ENCODE measurements at places on chromosomes 13 and 19.
A peak's percentile ranks its signal among the peaks of the same experiment; 100 is the strongest.

- DNase-seq, result no peak
Measured at GRCh38 chr13:91701975-91702374, 303.6 kb downstream of the GPC5 start.

- DNase-seq, result no peak
Measured at GRCh38 chr13:112985803-112986408, 16.9 kb downstream of the MCF2L start.

- no peak for DNase-seq
Measured at GRCh38 chr13:77118134-77118533, 91.2 kb upstream of the FBXL3 start.

DNA sequence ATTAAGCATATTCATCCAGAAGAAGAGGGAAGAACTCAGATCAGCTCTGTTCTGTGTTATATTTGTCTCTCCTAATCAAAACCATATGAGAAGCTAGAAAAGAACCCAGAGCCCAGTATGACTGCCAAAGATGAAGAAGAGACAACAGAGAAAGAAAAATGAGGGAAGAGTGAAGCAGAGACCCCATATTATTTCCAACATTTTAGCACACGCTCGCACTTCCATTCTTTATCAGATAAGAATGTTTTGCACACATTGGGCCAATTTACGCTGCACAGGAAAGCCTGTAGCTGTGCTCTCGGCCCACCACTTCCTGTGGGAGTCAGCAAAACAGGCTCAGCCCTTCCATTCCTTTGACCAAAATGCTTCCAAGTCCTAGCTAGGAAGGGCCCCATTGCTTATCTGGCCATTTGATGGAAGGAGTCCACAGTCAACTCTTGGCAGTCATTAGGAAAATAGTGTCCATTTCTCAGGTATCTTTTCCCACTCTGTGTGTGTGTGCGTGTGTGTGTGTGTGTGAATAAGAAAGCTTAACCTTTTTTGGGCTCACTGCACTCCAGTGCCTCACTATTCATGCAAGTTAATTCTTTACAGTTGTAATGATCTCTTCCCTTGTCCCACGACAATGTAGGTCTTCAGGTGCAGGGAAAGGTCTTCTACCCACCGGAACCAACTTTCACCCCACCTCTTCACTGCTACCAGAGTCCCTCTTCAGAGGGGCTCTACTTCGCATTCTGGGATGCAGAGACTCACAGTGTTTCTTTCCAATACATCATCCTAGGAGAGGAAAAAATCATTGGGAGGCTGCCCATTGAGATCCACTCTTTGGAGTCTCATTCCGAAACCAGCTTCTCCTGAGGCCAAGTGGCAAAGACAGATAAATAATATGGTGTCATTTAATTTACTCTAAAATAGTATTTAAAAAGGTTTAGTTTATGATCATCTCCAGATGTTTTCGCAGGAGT is 237.5 kb downstream of the COG6 start:
- DNase-seq, result no peak

GRCh38 chr19:7674010-7675005 is 2.6 kb upstream of the MCEMP1 start:
- DNase-seq, result peak; percentile 50

DNA sequence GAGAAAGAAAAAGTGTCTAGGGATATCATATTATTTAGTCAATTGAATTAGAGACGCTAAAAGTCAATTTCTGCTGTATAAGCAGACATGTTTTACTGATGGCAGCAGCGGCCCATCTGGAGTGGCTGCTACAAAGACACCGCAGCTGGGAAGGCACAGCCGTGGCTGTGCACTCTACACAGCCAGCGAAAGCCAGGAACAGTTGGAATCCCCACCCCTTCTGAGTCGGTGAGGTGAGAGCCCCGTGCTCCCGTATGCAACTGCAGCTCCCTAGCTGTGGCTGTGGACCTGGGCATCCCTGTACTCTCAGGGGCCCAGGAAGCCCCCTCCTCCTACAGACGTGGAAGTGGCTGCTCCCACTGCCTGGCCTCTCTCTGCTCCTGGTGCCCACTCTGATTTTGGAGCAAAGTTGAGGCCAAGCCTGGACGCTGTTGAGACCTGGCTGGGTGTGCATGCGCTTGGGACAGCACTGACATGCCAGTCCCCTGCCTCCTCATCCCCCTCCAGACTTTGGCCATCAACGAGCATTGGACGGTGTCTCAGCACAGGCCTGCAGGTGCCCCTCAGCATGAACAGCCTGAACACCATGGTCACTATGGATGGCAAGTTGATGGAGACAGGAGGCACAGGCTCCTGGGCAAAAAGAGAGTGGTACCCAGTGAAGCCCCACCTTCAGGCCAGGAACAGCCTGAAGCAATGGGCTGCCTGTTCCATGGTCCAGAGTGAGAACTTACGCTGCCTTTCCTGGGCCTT is 944.0 kb upstream of the MIR17HG start:
- DNase-seq, result no peak
